ENCODE measurements at places on chromosomes 4 and X. TPM values are rescaled to one million over a fixed set of nuclear protein-coding genes. Genes with fewer than 3 reads are reported as not detected.

DNA sequence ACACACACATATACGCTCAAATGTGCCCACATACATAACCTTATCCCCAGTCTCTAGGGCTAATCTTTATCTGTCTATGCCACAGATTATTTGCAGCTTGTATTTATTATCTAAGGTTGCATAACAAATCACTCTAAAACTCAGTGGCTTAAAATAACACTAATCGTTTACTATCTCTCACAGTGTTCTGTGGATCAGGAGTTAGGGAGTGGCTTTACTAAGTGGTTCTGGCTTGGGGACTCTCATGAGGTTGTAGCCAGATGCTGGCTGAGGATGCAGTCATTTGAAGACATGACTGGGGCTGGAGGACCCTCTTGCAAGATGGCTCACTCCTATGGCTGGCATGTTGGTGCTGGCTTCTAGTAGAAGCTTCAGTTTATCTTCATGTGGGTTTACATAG is 68.5 kb upstream of the LNX1 start:
- no peak for DNase-seq

- no peak for DNase-seq
Observed at GRCh38 chrX:51876441-51876840, 17.0 kb upstream of the MAGED1 start.

GRCh38 chr4:141571362-141571761 is 65.0 kb upstream of the IL15 start:
- no peak for DNase-seq

GRCh38 chr4:126004941-126005340 is 690.2 kb downstream of the FAT4 start:
- DNase-seq, result no peak

GRCh38 chr4:151462554-151462953 is 53.6 kb downstream of the FHIP1A start:
- no peak for DNase-seq

Gene CXCL9
- total RNA-seq, result not detected

Gene TBX22
- not detected for total RNA-seq

DNA sequence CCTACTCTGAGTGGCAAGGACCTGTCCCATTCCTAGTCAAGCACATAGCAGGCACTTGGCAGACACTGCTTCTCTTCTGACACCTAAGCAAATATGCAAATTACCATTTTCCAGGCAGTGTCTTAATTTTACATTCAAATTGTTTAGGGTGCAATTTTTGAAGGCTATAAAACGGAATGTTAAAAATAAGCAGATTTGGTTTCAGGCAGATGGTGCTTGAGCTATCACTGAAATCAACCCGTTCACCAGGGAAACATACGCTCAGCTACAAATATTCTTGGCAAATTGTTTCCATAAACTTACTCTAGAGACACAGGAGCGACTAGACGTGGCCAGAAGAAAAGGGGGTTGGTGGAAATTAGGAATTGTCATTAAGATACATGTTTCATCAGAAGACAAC is 45.7 kb downstream of the BEND2 start:
- DNase-seq, result no peak

Gene ADRA2C
- not detected for total RNA-seq

DNA sequence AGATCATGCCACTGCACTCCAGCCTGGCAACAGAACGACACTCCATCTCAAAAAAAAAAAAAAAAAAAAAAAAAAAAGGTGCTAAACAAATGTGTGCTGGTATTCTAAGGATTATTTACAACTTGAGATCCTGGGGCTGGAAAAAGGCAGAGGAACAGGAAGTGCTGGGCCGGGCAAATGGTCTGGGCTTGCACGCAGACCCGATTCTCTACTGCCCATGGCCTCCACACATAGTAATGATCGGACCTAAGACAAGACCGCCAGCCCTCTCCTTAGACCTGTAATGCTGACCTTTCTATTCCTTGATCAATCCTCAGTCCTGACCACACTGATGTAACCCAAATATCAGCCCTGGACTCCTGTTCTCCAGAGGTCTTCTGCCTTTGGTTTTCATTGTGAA is 67.8 kb downstream of the EFNB1 start:
- DNase-seq, result no peak

GRCh38 chr4:34492414-34492813 is 1751.9 kb downstream of the ARAP2 start:
- no peak for DNase-seq

DNA sequence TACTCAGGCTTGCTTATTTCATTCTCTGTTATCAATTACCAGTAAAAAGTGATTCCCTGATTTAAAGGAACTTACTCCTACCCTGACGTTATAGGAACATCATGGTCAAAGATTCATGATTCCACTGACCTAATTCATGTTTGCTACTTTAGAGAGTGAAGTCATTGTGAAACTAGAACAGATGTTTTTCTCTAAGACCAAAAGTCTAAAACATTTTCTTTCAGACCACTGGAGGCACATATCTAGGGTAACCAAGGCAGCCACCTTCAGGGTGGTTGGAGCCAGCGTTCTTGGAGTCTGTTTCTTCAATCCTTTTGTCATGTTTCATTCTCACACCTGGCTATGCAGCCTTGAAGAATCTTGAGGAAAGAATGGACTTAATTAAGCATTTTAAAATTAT is 77.8 kb downstream of the GALNTL6 start:
- no peak for DNase-seq

Gene HS6ST2
- total RNA-seq, result not detected

Data from B cell (primary cell).